Choroid plexus epithelial cell (primary cell): ENCODE measurements at places on chromosomes 2 and 18.

- no peak for DNase-seq
These were observed 68.6 kb downstream of the ZBTB7C start for GRCh38 chr18:48340560-48340959.

DNA sequence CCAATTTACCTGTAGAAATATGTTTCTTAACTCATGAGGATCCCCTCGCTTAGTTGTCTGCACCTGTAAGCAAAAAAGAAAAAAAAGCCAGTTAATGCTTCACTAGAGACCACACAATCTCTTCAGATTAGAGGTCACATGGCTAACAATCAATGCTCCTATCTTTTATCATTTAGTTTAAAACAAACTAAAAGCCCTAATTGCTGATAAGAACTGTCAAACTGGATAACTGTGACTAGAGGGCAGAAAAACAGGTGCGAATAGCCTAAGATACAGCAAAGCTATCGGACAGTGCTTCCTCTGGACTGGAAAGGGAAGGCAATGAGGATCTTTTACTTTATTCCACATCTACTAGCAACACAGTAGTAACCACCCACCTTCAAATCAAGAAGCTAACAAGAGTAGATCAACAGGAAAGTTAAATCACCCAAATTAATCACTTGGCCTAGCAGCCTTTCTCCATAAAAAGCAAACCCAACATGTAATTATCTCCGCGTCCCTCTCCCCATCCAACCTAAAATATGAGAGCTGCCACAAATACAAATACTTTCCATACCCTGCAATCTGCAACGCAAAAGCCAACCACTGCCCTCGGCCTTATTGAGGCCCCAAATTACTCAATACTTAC, 734 bp downstream of the SLC25A12 start:
- DNase-seq, result no peak

DNA sequence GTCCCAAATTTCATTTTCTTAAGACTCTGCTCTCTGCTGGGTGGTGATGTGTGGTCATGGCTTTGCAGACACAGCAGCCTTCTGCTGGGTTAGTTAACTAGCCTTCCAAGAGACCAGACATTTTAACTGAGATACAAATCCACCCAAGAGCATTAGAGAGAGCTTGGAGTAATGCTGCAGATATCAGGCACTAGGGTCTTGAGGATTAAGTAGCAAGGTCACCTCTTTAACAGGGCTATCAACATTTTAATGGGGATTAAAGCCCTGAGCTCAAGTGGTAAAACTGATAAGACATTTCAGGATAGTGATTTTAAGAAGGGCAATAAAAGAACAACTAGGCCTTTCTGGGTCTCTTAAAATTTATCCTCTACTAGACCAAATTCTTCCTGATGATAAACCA, 461.2 kb downstream of the MEIS1 start:
- no peak for DNase-seq

DNA sequence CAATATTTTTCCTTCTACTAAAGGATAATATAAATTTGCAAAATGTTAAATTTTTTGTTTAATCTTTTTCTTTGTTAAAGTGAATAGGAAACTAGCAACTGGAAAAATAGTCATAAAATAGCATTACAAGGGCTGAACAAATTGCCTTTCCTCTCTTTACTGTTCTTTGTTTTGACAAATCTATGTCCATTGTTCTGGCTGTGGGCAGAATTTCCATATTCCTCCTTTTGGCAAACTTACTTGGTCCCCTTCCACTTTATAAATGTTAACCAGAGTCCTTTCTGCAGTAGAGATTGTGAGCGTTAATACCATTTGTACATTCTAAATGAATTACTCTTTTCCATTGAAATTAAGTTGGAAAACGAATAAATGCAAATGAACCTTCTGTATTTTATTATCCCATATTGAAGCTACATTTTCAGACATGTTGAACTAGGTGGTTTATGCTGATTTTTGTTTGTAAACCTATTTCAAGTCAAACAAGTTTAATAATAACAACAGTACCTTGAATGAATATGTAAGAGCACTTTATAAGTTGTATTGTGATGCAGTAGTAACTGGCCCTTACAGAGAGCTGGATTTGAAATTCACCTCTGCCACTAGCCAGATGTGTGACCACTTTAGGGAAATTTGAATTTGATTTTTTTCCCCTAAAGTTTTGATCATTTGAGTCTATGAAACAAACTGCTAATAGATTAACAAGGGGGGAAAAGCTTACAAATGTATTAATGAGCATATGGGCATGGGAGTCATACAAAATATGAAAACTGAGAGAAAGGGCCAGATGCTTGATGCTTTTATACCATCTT, 3.3 kb downstream of the RNF125 start:
- DNase-seq, result no peak

DNA sequence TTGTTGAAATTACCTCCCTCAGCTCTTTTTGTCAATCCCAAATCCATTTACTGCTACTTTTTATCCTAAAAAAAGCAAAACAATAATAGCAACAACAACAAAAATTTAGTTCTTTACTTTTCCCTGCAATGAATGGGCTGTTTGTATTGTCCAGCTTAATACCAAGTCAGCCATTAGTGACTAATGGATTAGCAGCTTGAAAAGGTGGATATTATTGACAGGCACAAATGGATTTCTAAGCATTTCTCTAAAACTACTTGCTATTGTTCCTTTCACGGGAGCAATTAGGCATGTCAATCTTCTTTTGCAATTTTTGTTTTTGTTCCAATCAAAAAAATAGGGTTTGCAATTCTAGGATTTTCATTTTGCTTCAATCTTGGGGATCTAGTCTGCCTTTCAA, 32.1 kb upstream of the SPAG16 start:
- no peak for DNase-seq

DNA sequence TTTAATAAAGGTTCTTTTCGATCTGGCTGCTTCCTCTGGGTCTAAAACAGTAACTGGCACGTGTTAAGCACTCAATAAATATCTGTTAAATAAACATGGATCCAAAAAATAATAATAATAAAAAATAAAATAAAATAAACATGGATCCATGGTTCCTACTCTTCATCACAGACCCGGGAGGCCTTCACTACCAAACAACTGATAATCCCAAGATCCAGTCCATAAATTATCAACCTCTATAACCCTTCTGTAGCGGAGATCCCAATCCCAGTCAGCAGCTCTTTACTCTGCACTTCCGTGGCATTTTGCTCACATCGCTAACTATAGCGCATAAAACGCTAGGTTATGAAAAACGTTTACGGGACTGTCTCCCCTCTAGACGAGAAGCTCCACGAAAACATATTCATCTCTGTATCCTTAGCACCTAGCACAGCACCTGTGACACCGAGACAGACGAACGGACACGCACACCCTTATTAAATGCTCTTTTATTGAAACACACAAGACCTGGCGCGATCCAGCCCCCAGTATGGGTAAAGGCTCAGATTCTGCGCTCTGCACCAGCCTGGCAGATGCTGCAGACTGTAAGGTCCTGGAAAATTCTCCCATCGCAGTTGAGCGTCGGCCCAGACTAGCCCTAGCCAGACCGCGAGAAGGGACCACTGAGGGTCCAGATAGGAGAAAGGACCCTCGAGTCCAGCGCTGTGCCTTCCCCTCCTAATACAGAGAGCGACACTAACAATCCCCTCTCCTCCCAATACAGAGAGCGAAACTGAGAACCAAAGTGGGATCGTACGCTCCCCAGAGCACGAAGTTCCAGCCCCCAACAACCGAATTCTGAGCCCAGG, 770 bp downstream of the NBAS start:
- DNase-seq, result peak; percentile 48

DNA sequence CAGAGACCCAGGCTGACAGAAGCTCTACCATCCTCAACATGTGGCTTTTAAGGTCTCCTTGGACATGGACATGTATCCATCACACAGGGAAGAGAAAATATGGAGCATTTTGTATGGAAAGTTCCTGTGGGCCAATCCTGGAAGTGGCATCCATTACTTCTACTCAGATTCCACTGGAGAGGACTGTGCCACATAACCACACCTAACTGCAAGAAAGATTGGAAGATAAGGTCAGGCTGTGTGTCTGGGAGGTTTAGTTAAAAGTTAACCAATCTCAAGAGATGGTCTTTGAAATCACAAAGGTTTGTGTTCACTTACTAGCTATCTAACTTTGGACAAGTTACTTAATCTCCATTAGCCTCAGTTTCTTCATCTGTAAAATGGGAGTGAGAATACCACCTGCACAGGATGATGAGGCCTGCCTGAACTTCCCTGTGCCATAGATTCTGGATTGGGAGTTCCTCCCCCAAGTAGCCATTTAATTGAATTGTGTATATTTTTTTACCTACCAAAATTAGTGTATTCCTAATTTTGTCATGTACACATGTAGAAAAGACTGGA, 3.9 kb upstream of the ABCB11 start:
- DNase-seq, result no peak
